B cell (primary cell): ENCODE measurements at places on chromosomes 16 and 17.

- no peak for DNase-seq
Measured at GRCh38 chr17:36947922-36948716, 635 bp upstream of the AATF start.

DNA sequence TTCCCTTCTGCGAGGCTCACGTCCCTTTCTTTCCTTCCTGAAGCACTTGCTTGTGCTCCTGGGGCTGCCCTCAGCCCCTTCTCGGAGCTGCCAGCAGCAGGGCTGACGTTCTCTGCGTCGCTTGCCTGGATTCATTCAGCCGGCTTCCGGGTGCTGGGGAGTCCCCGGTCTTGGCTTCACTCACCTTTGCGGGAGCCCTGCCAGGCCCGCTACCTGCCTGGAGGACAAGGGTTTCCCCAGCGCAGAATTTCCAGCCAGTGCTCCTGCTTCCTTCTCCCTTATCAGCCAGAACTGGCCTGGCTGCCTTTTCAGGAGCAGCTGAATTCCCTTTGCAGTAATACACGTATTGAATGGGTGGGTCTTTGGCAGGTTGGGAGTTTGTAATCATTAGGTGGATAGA lies 22.1 kb upstream of the IL17C start:
- no peak for DNase-seq

DNA sequence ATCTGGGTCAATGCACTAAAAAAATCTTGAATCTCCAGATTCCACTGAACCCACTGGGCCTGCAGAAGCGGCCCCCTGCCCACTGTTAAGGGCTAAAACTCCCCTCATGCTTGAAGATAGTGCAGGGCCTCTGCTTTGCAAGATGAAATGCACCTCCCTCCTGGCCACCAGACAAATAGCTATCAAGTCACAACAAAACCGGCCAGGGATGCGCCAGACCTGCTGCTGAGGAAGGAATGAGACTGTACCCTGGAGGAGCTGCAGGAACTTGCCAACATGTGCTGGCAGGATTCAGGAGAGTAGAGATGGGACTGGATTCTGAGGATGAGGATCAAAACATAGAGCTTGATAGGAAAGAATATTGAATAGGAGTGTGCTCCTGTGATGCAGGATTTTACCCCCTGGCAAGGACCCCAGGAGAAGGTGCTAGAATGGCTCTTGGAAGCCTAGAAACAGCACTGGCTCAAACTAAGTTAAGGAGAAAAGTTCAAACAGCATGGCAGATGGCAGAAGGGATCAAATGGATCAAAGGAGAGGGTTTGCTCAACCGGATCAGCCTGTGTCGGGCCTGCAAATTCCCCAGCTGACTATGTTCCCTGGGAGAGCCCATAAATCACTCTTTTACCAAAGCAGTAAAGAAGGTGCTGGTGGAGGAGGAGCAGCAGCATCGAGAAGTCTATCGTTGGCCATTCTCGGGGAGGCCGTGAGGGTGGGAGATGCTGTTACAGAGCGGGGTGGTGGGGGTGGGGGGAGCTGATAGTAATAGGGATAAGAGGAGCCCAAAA lies 27.2 kb upstream of the XYLT2 start:
- no peak for DNase-seq

DNA sequence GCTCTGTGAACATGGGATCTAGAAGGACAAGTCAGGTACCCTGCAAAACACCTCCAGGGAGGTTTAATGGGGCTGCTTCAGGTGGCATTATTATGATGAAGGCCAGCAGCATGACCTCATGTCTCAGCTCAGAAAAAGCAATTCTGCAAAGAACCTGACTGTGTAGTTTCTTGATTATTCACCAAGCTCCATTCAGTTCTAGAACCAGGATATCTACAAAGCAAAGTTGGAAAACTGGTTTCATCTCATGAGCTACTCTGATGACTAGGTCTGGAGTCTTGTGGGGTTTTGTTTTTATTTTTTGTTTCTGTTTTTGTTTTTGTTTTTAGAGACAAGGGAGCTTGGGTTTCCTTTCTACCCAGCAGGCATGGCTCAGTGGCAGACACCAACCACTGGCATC lies 19.0 kb upstream of the LRRC37A3 start:
- DNase-seq = no peak

GRCh38 chr16:54289945-54290832 lies 3.6 kb upstream of the IRX3 start:
- DNase-seq = no peak

DNA sequence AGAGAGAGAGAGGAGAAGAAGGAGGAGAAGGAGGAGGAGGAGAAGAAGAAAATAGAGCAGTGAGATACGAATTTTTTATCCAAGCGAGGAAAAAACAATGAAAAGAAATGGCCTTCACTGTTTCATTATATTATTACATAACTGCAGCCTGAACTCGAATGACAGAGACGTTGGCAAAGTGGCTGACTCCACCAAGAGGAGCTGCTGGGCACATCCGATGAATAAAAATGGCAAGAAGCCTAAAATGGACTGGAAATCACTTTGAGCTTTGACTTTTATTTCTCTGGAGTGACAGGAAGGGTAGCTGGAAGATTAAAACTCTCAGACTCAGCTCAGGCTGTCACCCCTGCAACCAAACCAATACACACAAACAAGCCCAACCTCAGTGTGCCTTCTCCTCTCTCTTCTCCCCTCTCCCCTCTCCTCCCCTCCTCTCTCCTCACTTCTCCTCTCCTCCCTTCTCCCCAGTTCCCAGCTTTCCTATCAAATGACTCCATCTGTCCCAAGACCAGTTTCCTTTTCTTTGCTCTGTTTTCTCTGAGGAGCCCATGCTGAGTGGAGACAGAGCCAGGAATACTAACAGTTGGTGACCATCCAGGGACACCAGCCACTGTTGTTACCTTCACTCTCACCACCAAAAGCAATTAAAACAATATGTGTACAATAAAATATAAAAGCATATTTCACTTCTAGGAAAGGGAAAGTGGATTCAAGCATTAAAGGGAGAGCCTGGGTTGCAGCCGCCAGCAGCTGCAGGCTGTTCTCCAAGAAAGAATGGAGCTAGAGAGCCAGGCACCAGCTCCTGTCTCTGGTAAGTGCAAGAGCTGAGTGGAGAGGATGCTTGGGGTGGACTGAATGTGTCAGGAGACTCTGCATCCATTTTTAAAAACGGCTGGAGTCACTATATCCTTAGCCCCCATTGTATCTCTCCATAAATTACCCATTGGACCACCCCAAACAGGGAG lies 51.2 kb downstream of the SOX9 start:
- no peak for DNase-seq

DNA sequence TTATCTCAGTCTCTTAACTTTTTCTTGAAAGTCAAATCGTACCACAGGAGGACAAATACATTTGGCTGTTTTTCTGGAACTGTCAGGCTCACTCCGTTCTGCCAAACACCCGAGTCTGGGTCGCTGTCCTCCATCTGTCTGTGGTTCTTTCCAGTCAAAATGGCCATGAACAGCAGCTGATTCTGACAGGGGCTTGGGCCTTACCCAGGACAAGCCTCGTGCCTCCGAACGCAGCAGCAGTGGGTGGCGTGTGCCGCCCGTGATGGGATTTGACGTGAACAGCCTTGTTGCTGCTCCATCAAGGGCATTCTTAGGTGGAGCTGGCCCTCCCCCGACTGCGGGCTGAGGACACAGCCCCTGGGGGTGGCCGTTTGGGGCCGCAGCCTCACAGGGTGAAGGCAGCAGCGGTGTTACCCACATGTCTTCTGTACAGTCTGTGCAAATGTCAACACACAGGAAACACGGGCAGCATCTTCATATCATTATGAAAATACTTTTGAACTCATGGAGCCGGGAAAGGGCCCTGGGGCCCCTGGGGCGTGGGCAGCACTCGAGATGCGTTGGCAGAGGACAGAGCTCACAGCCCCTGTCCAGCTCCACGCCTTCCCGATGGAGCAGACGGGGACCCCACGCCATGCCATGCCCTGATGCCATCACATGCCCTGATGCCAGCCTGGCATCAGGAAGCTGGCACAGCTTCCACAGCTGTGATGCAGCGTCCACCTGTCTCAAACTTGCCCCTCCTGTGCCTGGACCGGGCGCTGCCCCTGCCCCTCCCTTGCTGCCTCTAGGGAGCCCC lies 8.6 kb upstream of the ACSF3 start:
- no peak for DNase-seq

GRCh38 chr17:57461082-57461481 lies 204.8 kb downstream of the MSI2 start:
- no peak for DNase-seq

DNA sequence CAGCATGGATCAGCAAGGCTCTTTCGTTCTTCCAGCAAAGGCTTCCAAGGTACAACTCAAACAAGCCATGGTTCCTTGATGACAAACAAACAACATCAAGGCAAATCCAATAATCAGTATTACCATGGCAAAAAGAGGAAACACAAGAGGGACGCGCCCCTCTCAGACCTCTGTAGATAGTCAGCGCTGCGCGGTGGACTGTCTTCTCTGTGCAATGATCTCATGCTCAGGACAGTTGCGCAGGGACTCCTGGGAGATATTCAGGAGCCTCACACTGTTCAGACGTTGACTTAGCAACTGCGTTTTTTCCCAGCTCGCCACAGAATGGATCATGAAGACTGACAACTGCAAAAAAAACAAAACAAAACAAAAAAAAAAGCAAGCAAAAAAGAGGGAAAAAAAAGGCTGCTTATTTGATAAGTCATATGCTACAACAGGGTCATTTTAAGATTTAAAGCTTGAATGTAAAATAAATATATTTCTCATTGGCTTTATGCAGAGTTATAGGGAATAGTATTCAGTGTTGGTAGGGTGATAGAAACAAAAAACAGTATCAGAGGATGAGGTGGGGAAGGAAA lies 37.1 kb upstream of the ADCY7 start:
- no peak for DNase-seq

DNA sequence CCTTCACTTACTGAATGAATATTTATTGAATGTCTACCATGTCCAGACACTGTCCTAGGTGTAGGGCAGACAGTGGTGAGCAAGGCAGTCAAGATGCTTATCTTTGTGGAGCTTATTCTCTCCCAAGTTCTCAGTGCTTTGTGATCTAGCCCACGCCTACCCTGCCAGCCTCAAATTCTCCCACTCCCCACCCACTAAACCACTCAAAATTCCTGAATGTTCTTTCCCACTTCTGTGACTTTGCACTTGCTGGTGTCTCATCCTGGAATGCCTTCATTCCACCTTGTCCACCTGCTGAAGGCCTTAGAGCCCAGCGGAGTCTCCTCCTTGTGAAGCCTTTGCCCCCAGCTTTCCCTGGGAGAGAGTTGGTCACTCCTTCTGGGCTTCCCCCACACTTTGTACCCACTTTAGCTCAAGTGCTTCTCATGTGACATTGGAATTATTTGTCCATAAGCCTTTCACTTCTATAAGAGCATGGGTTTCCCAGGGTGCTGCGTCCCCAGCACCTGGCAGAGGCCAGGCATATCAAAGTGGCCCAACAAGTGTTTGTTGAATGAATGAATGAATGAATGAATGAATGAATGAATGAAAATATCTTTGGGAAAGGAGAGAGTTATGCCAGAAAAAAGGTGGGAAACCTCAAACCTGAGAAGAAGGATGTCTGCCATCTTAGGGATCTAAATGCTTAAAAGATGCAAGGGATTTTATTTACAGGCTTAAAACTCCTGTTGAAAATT lies 23.0 kb downstream of the CCDC182 start:
- DNase-seq = no peak

GRCh38 chr17:31431098-31431851 lies 39.8 kb downstream of the RAB11FIP4 start:
- no peak for DNase-seq

DNA sequence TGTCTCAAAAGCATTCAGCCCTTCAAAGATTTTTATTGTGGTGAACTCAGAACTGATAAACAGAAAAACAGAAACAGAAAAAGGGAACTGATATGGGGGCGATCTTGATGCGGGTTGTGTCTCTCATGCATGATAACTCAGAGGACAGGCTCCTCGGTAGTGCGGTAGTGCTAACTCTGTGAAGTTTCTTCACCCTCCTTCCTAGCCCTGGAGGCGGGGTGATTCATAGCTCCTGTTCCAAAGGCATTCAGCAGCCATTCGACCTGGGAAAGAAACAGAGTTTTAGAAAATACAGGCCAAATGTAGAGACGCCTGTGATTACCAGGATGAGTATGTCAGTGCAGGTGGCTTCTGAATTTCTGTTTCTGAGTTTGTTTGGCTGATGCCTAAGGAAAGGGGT lies 5.5 kb upstream of the MAF start:
- DNase-seq = peak; percentile 15

GRCh38 chr16:79991969-79992368 lies 391.4 kb upstream of the MAF start:
- no peak for DNase-seq

DNA sequence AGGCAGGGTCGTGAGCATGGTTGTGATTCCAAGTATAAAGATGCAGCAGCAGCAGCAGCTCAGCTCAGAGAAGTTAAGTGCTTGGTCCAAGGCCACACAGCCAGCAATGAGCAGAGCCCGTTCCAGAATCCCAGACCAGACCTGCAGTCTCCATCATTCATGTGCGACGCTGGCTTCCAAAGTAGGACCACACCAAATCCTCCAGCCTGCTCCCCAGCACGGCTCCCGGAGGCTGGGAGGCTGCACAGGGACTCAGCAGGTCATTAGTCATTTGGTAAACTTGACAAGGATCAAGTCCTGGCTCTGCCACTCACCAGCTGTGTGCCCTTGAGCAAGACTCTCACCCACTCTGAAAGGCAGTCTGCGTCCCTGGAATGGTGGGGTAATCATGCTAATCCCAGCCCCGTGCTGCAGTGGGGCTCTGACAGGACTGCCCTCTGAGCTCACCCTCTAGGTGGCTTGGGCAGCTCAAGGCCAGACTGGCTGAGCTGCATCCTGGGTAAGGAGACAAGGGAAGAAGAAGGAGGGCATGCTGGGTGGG lies 95.1 kb upstream of the TMEM132E start:
- no peak for DNase-seq

DNA sequence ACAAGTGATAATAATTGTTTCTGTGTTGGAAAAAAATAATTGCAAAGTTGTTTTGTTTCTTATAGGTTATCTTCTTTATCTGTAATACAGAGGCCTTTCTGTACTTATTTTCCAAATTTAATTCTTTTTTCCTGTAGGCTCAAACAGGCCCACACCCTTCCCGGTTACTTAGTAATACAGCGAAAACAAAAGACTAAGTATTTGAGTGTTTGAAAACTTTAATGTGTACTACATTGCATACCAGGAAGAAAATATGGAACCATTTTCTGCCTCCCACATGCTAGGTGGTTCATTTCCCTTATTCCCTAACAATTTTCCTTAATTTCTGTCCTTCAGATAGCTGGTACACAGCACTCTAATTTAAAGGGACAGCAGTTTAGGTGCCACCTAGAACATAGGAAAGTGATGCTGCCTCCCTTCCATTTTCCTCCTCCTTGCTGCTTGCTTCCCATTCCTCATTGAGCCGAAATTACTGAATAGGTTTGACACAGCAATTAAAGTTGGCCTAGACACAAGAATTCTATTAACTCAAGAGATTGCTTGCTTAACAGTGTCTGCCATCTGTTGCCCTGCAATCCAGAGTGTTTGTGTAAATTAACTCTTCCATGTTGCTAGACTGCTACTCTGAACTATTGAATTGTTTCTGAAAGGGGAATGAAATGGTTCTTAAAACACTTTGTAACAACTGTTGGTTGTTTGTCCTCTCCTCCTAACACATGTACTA lies 24.2 kb downstream of the CYB5B start:
- DNase-seq = no peak
